ENCODE measurements at places on chromosomes 12 and 14.
A peak's percentile ranks its signal among the peaks of the same experiment; 100 is the strongest.

DNA sequence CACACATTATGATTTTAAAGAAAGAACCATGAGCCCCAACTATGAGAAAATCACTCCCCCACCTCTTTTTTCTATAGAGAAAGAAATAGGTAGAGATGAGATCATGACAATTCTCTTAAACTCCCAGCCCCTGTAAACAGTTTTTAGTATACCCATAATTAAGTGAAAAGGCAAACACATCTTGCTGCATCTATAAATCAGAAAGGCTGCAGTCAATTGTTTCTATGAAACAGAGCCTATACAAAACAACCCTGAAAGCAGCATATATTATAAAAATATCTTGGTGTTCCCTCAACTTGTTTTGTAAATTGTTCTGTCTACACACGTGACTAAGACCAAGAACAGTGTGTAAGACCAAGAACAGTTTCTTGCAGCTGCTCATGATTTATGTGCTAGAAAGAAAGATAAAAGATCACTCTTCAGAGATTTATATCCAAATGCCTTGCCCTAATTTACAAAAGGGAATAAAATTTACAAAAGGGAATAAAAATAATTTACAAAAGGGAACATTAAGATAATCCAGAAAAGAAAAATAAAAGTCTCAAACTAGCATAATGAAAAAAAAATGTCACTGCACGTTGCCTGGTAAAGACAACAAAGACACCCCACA lies 4.8 kb downstream of the KITLG start:
- DNase-seq = no peak

DNA sequence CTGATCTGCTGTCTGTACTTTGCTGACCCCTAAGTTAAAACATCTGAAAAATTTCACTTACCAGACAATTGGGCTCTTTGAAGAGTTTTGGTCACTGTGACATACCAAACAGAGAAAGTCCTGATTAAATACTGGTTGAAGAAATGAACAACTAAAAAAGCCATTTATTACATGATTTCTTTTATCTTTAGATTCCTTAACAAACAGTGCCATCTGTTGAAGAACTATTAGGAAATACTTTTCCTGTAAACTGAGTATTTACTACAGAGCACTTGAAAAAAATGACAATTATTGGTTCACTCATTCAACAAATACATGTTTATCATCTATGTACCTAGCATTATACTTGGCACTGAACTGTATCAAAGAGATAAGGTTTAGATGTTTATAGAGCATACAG lies 6.5 kb upstream of the WASHC4 start:
- DNase-seq = no peak

GRCh38 chr12:117076410-117077372 lies 22.5 kb downstream of the TESC start:
- no peak for DNase-seq

DNA sequence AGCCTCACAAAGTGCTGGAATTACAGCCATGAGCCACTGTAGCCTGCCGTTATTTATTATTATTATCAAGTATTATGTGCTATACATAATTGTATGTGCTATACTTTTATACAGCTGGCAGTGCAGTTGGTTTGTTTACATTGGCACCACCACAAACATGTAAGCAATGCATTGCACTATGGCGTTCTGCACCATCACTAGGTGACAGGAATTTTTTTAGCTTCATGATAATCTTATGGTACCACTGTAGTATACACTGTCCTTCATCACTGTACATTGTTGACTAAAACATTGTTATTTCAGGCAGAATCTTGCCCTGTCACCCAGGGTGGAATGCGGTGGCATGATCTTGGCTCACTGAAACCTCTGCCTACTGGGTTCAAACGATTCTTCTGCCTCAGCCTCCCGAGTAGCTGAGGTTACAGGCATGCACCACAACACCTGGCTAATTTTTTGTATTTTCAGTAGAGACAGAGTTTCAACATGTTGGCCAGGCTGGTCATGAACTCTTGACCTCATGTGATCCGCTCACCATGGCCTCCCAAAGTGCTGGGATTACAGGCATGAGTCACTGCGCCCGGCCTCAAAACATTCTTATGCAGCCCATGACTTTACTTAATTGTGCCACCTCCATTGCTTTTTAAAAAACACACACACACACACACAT lies 17.1 kb downstream of the MRPL42 start:
- DNase-seq = peak; percentile 51

DNA sequence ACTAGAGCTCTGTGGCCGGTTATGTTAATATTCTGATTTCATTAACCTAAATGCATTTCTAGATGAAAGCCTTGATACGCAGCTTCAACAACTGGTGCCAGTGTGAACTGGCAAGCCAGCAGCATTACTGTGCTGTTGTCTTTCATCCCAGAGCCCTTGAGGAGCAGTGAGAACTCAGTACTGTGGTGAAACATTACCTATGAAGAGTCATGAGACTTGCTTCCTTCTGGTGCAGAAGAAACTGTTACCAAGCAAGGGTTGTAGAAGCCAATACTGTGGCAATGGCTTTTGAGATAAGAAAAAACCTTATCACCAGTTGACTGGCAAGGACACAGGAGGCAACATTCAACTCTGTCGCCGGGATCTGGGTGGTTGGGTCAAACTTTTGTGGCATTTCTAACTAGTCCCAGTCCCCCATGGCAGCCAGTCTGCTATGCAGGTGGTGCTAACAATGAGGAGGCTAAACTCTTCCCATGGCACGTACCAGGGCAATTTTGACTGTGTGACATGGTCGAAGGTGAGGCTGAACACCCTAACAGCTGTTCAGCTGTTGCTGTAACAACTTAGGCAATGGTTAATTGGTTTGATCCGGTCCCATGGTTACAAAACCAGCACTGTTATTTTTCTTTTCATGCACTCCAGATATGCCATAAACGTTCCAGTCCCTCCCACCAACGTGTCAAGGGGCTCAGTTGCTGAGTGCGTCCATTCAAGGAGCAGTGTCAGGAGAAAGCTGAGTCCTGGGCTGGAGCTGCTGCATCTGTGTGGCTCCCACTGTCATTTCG lies 12.6 kb upstream of the LGALS3 start:
- no peak for DNase-seq

DNA sequence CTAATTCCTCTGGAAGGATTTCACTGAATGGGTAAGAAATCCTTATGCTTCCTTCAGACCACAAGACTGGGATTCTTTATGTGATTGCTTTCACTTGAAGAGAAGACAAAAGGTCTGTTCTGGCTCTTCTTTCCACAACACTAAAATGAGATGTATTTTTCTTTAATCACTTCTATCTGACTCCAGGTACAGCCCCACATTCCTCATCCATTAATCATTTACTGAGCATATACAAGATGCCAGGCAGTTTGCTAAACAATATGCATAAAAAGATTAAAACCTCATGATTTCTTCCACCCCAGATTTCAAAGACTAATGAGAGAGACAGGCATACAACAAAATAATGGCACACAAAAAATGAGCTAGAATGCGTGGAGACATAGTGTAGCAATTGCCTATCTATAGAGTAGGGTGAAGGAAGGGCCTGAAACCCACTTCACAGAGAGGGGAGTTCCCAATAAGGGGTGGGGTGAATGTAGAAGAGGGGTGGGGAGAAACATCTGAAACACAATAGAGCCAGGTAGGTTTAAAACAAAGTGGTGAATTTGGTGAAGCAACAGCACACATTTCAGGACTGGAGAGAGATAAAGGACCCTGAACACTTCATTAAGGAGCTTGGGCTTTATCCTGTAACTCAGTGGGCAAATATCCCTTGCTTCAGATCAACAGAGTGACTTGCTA lies 65.1 kb upstream of the PRB2 start:
- DNase-seq = no peak

DNA sequence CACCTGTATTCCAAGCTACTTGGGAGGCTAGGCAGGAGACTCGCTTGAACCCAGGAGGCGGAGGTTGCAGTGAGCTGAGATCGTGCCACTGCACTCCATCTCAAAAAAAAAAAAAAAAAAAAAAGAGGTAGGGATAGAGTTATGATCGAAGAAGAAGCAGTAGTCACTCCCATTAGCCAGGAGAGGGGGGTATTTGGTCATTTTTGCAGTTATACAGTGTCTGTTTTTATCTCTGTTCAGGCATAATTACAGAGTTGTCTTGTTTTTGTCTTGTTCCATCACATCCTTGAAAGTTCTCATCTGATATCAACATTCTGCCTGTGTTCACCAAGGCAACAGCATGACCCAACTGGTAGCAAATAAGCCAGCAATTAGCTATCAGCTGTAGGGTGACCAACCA lies 98.5 kb upstream of the TMPO start:
- no peak for DNase-seq

DNA sequence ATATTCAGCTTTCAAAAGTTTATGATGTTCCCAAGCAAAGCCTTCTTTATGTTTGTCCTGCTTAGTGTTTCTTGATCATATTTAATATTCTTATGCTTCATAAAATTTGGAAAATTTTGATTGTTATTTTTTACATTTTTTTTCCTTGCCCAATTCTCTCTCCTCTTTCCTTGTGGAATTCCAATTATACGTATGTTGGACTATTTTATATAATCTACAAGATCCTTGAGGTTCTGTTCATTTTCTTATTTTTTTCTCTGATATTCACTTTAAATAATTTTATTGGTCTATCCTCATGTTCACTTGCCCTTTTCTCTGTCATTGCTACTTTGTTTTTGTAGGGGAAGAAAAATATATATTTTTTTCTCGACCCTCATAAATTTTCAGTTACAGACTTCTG lies 167.7 kb downstream of the DYRK2 start:
- DNase-seq = no peak

DNA sequence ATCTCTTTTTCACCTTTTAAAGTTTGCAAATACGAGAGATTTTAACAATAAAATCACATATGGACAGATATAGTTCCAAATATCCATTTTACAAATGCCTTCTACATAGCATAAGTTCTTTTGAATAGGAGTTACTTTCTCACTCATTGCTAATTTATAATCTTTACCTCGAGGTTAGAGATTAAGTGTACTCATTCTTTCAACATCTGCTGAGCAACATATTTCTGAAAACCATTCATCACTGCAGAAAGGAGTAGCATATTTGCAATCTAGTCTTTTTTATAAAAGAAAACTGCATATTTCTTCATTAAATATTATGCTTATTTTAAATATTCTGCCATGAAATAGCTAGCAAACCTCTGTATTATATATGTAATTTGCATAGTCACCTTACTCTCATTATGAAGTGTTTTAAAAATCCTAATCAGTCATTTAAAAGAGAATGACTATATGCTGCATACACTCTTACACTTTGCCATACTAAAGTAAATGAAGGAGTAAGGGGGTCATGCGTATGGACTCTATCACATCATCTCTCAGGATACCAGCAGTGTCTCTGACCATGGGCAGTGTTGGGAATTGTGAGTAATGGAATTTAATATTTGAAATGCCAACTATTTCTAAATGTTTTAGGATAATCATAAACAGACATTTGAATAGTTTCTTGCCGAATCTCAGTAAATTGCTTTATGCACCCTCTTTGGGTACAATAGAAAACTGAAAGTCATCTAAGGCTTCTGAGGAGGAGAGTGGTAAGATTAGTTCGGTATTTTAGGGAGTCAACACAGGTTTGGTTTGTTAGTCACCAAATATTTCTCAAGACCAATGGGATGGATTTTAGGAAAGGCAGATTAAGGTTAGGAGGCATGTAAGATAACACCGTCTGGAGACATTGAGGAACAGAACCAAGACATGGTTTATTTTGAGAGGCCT lies 524.8 kb upstream of the ATP2B1 start:
- DNase-seq = no peak

GRCh38 chr14:21199611-21200560 lies 44.0 kb upstream of the OR5AU1 start:
- no peak for DNase-seq

DNA sequence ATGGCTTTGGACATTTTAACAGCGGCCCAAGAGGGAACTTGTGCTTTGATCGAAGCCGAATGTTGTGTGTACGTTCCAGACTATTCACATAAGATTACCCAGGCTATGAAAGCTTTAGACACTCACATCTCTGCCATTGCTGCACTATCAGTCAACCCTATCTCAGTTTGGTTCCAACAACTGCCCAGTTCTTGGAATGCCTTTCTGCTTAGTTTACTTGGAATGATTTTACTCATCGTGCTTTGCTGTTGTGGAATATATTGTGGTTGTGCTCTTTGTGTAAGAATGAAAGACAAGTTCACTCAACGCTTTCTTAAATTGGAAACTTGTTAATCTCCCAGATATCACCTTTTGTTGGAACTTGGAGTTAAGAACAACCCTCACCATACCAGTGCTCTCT lies 498.2 kb downstream of the GLT1D1 start:
- DNase-seq = no peak

- no peak for DNase-seq
Measured at GRCh38 chr12:76883811-76884210, 5.0 kb upstream of the CSRP2 start.

- DNase-seq = no peak
Measured at GRCh38 chr14:67512463-67513310, 20.4 kb upstream of the PLEKHH1 start.

DNA sequence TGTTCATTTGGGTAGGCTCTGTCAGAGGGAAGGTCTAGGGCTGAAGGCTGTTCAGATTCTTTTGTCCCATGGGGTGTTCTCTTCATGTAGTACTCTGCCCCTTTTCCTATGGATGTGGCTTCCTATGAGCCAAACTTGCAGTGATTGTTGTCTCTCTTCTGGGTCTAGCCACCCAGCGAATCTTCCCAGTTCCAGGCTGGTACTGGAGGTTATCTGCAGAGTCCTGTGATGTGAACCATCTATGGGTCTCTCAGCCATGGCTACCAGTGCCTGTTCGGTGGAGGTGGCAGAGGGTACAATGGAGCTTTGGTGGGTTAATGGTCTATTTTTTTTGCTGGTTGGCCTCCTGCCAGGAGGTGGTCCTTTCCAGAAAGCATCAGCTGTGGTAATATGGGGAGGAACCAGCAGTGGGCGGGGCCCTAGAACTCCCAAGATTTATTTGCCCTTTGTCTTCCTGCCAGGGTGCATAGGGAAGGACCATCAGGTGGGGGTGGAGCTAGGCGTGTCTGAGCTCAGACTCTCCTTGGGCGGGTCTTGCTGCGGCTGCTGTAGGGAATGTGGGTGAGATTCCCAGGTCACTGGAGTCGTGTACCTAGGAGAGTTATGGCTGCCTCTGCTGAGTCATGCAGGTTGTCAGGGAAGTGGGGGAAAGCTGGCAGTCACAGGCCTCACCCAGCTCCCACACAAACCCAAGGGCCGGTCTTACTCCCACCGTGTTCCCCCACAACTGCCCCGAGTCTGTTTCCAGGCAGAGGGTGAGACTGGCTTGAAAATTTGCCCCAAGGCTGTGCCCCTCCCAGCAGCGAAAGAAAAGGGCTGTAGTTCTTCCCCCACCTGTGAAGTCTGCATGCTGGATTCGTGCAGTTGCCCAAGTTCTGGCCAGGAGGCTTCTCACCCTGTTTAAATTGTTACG lies 17.5 kb downstream of the MTRFR start:
- peak; percentile 90 for DNase-seq

GRCh38 chr12:51262758-51263177 lies 7.4 kb downstream of the SMAGP start:
- peak; percentile 55 for DNase-seq

DNA sequence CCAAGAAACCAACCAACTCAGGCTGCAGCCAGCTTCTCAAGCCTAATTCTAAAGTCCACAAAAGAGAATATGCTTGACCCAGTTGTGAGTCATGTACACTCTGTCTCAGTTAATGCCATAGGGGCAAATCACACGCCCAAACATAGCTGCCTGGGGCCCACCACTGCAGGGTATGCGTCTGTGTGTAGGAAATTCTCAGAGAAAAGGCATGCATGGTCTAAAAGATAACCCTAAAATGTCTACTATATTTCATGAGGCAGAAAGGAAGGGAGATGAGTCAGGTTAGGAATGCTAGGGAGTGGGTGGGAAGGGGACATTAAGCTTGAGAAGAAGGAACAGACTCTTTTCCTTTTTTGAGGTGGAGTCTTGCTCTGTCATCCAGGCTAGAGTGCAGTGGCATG lies 22.3 kb upstream of the SPTLC2 start:
- DNase-seq = no peak
